ENCODE measurements at places on chromosomes 3 and 15.

- no peak for DNase-seq
Measured at GRCh38 chr3:116059421-116060096, 385.7 kb downstream of the LSAMP start.

DNA sequence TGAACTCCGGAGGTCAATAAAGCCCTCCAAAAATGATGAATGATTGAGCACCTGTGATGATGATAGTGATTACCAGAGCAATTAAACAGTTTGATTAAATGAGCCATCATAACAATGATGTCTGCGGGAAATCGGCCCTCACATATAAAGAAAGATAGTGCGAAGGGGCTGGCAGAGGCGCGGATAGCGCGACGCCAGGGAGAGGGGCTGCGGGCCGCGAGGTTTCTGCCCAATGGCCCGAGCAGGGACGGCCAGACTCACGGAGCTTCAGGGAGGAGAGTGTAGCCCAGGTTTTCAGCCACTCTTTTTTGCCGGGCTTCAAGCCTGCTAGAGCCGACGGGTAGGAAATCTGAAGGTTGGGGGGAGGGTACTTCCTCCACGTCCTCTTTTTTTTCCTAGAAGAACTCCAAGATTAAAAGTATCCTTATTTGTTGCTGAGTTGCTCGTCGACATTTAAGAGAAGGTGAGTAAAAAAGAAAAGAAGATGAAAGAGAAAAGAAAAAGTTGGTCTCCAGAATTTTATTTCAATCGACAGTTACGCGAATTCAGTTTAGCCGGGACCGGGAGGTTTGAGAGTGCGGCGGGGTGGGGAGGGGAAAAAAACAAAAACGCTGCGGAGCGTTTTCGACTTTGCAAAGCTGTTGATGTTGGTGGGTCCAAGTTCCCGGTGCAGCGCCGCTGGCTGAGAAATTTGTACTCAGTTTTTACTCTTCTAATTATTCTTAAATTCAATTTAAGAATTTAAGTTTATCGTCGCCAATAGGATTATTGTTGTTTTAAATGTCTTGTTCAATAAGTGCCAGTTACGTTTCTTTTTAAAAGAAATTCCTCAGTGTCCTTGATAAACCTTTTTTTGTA lies 2.2 kb upstream of the MEIS2 start:
- no peak for DNase-seq

GRCh38 chr15:39367596-39367995 lies 213.3 kb upstream of the THBS1 start:
- no peak for DNase-seq

GRCh38 chr15:57432141-57432741 lies 55.9 kb downstream of the CGNL1 start:
- DNase-seq = no peak

DNA sequence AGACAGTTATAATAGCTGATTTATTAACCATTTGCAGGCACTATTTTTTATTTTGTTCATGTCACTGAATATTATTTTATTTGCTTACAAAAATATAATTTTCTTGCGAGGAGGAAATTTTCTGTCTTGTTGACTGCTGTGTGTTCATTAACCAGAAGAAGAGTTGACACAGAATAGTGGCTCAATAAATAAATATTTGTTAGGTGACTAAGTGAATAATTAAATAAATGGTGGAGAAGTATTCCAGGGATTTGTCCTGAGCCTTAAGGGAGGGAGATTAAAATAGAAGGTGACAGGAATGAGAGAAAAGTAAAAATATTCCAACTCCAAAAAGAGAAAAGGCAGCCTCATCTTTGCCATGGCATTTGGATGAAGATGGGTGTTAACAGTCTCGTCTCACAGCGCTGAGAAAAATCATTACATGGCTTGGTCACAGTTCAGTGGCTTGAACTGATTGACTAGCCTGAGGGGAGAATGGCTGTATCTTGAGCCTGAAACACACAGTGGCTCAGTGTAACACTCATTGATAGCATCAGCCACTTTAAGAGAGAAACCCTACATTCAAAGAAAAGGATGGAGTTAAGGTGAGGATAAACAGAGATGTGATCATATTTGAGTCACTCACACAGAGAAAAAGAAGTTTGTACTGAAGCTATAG lies 449.9 kb upstream of the NAALADL2 start:
- DNase-seq = no peak

GRCh38 chr3:131110087-131110486 lies 83.4 kb downstream of the NEK11 start:
- no peak for DNase-seq

DNA sequence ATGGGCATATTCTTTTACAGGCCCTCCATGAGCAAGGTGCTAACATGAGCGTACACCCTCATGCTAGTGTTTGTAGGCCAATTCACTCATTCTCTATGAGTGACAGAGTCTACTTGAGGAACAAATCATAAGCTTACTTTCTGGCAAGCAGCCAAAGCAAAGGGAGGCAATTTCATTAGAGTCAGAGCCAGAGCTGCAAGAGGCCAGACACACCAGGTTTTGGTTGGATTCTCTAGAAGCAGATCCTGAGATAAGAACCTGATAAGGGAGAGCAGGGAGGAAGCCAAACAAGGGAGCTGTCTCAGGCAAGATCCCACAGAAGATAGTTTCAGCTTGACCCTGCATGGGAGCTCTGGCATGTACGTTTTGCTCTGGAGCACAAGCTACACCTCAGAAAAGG lies 214.1 kb upstream of the CTNNB1 start:
- no peak for DNase-seq

DNA sequence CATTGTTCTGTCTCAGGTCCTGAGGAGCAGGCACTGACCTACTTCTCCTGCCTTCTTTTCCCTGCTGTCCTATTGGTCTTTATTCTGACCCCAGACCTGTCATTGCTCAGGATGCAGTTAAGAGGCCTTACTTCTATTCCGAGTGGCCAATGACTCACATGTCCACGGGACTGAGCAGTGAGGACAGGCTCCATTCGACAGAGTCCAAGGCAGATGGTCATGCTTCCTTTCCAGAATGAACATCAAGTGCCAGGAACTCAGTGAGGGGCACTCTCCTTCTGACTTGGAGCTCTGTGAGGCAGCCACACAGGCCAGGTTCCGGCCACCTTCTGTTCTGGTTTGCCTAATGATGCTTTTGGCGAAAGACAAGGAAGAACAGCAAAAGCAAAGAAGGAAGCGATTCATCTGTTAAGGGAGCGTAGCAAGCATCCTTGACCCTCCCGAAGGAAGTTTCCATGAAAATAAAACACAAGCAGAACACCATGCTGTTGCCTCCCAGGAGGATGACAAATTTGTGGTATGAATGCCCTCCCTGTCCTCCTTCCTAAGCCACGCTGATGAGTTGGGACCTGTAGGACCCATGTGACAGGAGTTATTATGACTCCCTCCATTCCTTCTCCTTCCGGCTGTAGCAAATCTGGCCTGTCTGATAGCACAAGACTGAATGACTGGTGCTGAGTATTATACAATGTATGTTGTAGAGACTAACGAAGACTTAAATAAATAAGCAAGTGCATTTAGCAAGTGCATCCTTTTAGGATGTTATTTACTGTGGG lies 14.4 kb upstream of the TPRG1 start:
- DNase-seq = no peak

DNA sequence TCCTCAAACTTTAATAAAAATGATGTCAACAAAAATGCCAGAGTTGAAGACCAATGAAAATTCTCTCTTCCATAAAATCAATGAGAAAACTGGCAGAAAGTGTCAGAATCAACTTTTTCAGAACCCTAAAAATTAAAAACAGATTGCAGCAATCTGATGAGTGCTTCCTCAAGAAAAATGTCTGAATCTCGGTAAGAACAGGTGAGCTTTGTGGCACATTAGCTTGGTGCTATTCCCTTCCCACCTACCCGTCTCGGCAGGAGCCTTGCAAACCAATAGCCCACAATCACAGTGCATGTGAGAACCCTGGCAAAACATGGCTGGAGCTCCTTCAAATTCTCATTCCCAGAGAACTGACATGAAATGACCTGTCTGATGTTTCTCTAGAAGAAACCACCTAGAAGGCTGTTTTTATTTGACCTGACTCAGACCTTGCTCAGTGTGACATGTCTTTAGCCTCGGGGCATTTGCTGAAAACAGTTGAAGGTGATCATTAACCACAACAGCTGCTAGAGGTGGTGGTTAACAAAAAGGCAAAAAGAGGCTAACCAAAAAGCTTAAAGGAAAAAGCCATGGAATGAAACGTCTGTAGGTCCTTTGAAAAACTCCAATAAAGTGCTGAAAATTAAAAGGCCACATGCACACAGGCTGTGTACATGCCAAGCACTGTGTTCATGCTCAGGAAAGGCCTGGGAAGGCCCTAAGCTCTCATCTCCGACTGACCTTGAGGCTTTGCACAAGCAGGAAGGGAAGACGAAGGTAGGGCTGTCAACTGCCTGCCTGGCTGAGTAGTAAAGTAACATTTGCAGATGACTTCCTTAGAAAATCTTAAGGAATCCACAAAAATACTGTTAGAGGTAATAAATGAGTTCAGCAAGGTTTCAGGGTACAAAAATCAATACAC lies 253.0 kb upstream of the NSMCE3 start:
- DNase-seq = no peak

- no peak for DNase-seq
Measured at GRCh38 chr3:7793786-7794185, 707.8 kb upstream of the LMCD1 start.

- peak; percentile 33 for DNase-seq
Measured at GRCh38 chr3:128800241-128801187, 74.5 kb downstream of the RAB7A start.

DNA sequence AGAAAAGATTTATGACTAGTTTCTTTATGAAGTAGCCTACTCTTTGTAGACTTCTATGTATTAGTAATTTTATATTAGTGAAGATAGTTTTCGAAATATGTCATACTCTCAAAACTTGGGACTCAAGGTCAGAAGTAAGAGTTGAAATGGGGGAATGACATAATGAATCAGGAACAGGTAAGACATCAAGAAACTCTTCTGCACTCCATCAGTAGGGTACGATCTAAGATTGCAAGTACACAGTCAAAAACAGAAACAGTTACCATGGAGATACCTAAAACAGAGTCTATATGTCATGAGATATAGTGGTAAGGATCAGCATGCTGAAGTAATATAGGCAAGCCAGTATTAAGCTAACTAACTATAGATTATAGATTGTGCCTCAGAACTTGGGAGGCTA lies 187.0 kb upstream of the MLF1 start:
- no peak for DNase-seq

DNA sequence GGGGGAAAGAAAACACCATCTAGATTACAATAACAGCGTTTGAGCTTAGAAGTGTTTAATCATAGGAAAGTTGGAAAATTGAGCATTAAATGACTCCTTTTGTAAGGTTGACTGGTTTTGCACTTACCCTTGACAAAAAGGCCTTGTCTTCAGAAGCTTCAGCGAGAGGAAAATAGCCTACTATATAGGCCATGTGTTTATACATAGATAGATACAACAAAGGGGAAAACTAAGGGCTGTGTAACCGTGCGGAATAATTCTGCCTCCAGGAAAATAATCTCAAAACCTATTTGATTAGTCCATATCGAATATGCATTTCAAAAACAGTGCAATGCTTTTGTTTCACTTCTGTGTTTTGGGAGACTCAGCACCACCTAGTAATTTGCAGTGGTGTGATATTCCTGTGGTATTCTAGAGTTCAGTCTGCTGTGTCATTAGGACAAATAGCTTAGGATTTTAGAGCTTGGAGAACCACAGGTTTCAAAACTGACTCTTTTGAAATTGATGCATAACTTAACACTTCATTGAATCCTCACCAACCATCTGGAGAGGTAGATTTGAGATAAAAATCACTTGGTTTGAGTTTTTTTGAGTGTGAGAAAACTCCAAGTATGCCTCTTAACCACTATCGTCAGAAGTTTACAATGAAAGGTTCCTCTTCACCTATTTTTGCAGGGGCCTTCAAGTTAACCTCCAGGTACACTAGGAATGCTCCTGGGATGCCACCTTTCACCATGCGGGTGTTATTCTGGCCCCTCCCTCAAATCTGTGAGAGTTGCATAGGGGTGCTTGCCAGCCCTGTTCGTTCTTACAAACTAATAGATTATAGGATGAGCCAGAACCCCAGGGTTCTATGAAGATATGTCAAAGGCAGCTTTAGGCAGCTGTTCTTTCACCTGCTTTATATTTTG lies 1.9 kb downstream of the ARHGAP31 start:
- peak; percentile 72 for DNase-seq

DNA sequence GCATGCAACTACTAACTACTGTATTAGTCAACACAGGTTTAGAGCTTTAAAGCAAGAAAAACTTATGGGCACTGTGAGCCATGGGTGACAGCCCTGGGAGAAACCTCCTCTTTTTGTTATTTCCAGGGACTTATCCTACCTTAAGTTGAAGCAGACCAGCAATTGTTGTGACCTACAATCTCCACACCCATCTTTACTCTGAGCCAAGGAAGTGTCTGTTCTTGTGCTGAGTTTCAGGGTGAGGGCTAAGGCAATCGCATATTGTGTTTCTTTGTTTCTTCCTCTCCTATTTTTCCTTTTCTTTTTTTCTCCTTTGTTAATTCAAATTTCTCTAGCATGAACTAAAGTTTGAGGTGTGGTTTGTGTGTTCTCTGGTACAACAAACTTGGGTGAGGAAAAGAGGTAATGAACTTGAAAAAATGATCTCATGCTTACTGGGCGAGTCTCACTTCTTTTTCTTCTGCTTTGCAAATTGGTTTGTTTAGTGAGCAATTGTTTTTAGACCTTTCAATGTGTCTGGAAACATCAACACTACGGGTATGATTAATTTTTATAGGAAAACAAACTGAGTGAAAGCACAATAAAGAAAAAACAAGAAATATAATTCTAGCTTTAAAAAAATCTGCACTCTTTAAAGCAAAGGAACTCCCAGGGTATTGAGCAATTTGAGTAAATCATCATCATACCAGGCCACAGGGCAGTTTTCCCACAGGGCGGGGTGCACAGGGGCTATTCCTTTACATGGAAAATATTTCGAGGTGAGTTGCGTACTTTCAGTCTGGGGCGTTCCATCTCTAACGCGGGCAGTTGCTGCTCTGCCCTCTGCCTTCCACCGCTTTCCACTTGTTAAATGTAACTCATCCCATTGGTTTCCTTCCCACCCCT lies 2.7 kb downstream of the UPK1B start:
- DNase-seq = no peak

Data from MV-4-11 (cell line).